ENCODE measurements at places on chromosomes 3 and 15. TPM values are rescaled to one million over a fixed set of nuclear protein-coding genes. Genes with fewer than 3 reads are reported as not detected.

DNA sequence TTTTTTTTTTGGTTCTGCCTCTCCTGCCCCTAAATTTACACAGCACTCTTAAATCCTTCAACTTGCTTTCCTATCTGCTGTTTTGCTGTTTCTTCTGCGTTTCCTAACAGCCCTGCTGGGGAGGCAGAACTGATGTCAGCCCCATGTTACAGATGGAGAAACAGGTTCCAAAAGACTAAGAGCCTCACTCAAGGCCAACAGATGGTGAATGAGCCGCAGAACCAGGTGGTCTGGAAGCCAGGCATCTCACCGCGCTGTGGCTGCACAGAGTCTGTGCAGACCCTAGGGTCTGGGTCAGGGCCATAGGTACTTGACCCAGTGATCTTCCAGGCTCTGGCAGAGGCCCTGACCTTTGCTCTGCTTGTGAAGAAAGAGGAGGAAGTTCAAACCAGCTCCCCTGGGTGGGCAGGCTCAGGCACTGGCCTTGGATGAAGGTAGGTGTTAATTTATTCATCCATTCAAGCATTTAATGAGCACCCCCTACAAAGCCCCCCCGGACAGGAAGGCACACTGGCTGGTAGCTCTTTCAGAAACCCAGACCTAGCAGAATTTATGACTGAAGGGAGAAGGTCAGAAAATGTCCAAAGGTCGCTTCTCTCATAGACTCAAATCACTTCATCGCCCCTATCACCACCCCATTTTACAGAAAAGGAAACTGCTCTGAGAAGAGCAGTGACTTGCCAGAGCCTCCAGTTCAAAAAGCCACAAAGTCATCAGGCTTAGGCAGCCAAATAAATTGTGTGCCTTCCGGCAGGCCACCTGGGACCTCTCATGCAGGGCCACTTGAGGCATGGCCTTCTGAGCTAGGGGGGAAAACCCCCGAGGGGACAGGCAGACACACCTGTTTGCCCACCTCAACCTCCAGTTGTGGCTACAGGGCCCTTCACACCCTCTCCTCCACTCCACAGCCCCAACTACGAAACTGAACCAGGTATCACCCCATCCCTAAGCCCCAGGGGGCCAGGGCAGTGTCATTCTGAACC, 2.7 kb downstream of the CHDH start:
- DNase-seq, result no peak

- DNase-seq, result no peak
These were observed 104.9 kb downstream of the LINGO1 start for GRCh38 chr15:77527831-77528231.

PARP15 gene
- 5.9 TPM for polyA plus RNA-seq

FRMD5 gene
- polyA plus RNA-seq, result 0.42 TPM

DNA sequence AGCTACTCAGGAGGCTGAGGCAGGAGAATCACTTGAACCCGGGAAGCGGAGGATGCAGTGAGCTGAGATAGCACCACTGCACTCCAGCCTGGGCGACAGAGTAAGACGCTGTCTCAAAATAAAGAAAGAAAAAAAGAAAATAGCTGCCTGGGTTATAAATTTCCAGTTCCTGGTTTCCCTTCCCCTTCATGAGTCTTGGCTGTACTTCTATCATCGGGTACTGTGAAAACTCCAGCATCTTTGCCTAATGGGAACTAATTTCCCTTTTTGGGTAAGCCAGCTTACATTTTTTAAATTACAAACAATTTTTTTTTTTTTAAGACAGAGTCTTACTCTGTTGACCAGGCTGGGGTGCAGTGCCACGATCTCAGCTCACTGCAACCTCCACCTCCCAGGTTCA, 15.0 kb downstream of the DENND4A start:
- no peak for DNase-seq

DNA sequence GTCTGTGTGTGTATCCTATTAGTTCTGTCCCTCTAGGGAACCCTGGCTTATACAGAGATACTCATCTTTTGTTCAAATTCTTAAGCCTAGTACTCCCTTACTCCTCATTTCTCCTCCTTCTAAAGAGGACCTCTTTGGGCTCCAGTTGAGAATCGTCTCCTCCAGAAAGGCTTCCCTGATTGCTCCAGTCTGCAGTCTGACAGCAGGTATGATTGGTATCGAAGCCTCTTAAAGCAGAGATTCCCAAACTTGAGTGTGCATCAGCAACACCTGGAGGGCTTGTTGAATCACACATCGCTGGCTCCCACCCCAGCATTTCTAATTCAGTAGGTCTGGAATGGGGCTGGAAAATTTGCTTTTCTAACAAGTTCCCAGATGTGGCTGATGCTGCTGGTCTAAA, 60.9 kb upstream of the NMNAT3 start:
- DNase-seq, result no peak

ROBO2 gene
- 2.2 TPM for polyA plus RNA-seq

DNA sequence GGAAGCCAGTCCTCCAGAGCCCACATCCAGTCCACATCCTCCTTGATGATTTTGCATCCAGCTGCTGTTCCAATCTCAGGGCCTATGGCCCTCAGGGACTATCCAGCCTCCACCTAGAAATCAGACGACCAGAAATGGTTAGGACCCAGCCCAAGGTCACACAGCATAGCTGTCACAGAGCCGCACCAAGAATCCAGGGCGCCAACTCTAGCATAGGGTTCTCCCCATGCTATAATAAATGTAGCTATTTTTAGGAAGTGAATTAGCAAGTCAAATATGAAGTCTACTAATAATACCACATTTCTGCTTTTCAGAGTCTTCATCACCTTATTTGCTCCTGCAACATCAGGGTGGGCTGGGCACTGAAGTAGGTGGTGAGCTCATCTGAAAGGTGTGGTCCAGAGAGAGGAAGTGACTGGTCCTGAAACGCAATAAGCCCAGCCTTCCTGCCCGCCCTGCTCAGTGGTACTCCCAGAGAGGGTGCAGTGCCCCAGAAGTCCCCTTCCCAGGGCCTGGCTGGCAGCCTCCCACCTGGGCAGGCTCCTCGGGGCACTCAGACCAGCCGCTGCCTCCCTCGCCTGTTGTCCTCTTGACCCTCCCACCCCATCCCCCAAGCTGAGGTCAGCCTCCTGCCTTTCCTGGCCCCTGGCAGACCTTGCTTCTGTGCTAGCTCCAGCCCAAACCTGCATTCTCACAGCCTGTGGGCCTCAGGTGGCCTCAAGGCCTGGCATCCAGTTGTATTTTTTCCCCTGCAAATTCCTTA, 17.6 kb upstream of the CYP11A1 start:
- DNase-seq, result no peak

GRCh38 chr3:128572644-128573105, 77.9 kb downstream of the RPN1 start:
- no peak for DNase-seq

DNA sequence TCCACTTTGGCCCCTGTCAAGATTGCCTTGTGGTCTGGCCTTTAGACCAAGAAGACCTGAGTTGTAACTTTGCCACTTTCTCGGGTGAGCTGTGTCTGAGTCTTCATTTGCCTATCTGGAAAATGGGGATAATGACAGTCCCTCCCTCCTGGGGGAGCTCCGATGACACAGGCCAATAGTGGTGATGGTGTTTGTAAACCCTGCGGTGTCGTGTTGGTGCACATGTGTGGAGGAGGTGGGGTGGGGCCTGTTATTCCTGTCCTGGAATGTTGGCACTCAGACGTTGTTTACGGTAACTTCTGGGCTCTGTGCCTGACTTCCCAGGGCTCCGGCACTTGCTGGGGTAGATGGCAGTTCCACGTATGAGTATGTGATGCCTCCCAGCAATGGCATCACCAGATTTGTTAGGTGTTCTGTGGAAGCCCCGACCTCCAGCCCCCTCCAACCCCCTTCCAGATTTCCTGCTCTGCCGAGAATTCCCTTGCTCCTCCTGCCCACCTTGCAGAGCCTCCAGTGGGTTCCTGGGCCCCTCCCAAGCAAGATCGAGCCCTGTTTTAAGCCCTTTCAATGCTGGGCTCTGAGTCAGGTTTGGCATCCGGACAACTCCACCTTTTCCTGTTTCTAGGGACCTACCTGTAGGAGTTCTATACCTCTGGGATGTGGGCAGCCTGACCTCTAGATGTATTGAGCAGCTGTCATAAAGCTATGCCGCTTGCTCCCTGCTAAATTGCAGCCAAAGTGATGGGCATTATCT, 31.4 kb downstream of the HRH1 start:
- no peak for DNase-seq

DNA sequence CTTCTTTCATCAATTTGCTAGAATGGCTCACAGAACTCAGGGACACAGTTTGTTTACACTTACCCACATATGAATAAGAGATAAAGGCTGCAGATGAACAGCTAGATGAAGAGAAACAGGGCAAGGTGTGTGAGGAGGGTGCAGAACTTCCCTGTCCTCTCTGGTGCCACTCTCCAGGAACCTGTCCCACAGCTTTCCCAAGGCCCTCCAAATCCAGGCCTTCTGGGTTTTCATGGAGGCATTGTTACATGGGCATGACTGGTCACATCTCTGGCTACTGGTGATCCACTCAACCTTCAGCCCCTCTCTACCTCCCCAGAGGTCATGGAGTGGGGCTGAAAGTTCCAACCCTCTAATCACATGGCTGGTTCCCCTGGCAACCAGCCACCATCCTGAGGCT, 73.6 kb downstream of the ITGB5 start:
- DNase-seq, result no peak

GRCh38 chr3:125280668-125281361, 68.3 kb upstream of the SLC12A8 start:
- no peak for DNase-seq

SAMMSON gene
- polyA plus RNA-seq, result not detected

CYP1A2 gene
- polyA plus RNA-seq, result 0.10 TPM

DNA sequence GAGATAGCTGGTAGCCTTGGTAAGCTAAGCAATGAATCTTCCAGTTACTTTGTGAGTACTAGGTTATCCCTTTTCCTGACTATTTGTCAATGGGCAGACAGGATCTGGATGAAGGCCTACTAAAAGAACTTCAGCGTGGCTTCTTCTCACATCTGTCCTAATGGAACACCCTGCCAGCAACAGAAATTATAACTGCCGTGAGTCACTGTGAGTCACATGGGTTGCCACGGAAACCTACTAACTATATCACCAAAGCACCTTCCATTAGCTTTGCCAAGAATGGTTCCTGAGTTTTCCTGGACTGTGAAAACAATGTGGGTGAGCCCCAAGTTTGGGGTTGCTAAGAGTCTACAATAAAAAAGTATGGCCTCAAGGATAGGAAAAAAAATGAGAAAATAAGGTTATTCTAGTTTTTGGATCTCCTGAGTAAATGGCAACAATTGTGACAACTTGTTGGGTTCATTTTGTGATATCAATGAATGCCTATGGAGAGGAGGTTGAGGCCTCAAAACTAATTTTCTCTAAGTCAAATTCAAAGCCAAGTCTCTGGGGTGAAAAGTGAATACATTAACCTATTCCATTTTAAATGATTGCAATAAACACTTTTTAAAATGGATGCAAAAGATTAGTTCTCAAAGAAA, 195.1 kb upstream of the ICE2 start:
- peak; percentile 19 for DNase-seq

Measured in forelimb muscle (tissue), 1 donor.